ENCODE measurements at places on chromosomes 16 and 17.

DNA sequence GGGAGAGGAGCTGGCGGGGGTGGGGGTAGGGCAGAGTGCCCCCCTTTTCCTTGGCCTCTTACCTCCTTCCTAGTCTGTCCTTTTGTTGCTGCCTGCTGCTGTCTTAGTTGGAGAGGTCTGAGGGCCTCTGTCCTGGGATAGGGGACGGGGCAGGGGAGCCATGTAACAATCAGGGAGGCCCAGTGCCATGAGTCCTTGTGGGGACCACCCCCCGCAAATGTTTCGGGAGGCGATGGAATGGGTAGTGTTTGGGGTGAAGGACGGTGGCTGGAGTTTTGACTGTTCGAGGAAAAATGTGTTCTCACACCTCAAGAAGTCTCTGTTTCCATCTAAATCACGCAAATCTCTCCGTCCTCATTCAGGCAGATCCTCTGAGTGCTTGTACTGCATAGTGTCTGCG is 99.0 kb downstream of the OR1D5 start:
- no peak for DNase-seq

- DNase-seq = peak; percentile 17
Measured at GRCh38 chr17:2688351-2689342, 22.9 kb downstream of the CLUH start.

- DNase-seq = no peak
Measured at GRCh38 chr17:60586288-60586974, 13.6 kb upstream of the PPM1D start.

DNA sequence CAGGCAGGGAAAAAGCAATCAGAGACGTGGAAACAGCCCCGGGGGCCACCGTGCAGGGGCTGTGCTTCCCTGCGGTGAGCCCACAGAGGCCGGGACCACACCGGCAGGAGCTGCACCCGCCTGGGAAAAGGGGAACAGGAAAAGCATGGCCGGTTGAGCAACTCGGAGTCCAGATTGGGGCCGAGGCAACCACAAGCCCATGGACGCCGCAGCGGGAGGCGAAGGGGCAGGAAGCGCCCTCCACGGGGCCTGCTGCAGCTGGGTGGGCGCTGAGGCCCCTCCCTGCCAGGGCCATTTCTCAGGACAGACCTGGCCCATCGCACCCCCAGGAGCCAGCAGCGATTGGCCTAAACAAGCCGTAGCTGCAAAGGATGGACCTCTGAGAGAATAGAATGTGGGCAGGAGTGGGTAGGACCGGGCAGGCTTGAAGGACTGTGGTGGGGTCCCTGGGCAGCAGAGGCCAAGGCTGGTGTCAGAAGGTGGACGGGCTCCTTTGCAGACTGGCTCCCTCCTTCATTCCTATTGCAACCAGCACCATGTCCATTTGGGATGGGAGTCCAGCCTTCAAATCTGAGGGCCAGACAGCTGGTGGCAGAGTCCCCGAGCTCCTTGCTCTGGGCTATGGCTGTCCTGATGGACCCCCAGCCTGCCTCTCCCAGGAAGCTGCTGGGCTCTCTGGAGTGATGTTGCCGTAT is 30.4 kb downstream of the COX4I1 start:
- DNase-seq = no peak

DNA sequence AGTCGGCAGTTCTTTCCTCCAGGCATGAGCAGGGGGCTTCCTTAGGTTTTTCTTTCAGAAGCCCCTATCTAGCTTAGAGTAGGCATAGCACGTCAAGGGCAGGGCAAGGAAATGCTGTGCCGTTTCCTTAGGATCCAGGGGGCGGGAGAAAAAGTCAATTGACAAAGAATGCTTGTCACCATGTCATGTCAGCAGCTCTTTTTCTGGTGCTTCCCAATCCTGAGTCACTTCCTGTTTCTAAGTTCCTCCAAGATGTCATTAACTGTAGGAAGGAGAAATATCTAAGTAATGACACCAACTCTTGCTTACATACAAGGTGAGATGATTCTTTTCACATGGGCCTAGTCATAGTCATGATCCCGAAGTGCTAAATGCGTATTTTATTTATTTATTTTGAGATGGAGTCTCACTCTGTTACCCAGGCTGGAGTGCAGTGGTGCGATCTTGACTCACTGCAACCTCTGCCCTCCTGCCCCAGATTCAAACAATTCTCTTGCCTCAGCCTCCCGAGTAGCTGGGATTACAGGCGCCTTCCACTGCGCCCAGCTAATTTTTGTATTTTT is 35.2 kb downstream of the GJC1 start:
- no peak for DNase-seq

- DNase-seq = no peak
Measured at GRCh38 chr17:44848257-44848795, 643 bp downstream of the HIGD1B start.

GRCh38 chr17:39736319-39737165 is 1.2 kb upstream of the GRB7 start:
- DNase-seq = no peak

DNA sequence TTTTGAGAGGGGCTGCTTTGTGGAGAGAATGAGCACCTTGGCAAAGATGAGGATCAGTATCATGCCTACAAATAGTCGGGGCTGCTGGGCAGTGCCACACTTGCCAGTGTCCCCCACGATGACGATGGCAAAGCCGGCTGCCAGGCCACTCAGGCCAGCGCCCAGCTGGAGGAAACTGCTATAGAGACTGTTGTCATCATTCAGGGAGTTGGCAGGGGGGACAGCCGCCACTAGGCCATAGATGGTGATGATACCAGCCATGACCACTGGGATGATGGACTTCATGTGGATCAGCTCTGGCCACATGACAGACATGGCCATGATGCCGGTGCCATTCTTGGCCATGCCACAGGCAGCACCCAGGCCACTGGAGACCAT is 23.8 kb downstream of the MINK1 start:
- no peak for DNase-seq

- no peak for DNase-seq
Measured at GRCh38 chr17:82187500-82187899, 25.1 kb downstream of the CCDC57 start.

- no peak for DNase-seq
Measured at GRCh38 chr16:54479546-54479945, 193.0 kb upstream of the IRX3 start.

DNA sequence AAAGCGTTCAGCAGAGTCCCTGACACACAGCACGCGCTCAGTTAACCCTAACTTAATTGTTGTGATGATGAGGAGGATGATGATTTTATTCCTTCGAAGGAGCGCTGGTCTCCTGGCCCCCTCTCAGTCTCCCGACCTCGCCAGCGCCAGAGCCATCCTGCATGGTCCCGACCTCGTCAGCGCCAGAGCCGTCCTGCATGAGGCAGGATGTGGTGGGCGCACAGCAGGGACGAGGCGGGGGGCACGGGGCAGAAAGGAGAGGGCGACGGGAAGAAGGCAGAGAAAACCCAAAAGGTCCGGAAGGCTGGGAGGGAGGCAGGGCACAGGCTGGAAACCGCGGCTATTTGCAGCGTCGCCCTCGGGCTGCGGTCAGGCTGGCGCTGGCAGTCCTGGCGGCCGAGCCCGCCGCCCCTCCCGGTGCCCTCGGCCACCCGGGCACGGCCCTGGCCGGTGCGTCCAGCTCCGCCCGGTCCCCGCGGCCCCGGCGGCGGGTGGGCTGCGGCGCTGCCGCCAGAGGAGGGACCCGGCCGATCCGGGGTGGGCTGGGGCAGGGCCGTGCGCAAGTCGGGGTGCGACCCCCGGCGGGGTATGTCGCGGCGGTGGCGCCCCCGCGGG is 3.0 kb upstream of the TAC4 start:
- DNase-seq = no peak

DNA sequence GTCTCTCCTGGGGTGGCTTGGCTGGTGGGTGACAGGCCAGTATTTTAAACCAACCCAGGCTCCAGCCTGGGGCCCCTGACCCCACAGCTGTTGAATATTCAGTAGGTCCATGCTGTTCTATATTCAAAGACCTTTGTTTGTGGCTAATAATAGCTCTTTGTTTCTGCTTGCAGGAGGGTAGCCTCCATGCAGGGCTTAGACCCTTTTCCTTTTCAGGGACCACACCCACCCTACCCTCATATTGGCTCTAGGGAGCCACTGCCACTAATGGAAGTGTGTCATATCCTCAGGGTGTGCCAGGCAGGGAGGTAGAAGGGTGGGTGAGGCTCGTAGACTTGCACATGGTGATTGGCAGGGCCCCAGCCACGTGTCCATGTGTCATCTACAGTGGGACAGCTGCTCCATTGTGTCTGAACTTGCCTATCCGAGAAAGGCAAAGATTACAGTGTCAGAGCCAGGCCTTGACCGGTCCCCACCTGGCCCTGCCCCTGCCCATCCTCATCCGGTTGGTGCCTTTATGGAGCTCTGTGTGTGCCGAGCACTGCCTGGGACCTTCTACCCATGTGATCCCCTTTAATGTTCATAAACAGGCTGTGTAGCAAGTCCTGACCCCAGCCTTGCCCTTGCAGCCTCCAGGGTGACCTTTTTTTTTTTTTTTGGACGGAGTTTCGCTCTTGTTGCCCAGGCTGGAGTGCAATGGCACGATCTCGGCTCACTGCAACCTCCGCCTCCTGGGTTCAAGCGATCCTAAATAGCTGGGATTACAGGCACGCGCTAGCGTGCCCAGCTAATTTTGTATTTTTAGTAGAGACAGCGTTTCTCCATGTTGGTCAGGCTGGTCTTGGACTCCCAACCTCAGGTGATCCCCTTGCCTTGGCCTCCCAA is 22.1 kb downstream of the TMC7 start:
- no peak for DNase-seq

GRCh38 chr16:64159976-64160375 is 961.9 kb downstream of the CDH11 start:
- no peak for DNase-seq

GRCh38 chr16:89034971-89035668 is 58.1 kb upstream of the CBFA2T3 start:
- no peak for DNase-seq

- no peak for DNase-seq
Measured at GRCh38 chr16:11316331-11317015, 28.8 kb upstream of the RMI2 start.

DNA sequence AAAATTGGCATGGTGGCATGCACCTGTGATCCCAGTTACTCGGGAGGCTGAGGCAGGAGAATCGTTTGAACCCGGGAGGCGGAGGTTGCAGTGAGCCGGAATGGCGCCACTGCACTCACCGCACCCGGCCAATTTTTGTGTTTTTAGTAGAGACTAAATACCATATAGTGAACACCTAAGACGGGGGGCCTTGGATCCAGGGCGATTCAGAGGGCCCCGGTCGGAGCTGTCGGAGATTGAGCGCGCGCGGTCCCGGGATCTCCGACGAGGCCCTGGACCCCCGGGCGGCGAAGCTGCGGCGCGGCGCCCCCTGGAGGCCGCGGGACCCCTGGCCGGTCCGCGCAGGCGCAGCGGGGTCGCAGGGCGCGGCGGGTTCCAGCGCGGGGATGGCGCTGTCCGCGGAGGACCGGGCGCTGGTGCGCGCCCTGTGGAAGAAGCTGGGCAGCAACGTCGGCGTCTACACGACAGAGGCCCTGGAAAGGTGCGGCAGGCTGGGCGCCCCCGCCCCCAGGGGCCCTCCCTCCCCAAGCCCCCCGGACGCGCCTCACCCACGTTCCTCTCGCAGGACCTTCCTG is at the start of gene HBQ1:
TSS of gene HBQ1 (plus strand) at position 359 of the 575 bp plus-strand sequence. CDS start at position 387, 28 bp downstream.
- DNase-seq = peak; percentile 78

Measured in GM13977 (cell line).